ENCODE measurements at places on chromosomes 3 and 15.

- peak; percentile 51 for DNase-seq
Observed at GRCh38 chr15:63503739-63504246, 600 bp upstream of the USP3 start.

- no peak for DNase-seq
Observed at GRCh38 chr3:121252676-121253075, 293.1 kb downstream of the POLQ start.

DNA sequence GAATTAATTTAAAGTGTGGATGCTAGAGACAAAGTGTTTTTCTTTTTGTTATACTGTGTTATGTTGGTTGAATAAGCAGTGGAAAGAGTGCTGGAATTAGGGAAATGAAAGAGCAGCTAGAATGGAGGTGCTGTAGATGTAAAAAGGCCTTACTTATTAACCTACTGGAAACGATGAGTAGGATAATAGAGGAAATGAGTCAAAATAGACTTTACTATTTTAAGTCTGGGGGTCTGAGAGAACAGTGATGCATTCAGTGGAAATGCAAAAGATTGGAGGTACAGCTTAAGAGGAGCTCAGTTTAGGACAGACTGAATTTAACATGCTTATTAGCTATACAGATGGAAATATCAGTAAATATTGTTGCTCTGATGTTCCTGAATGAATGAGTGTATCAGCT, 674.0 kb downstream of the OTOL1 start:
- DNase-seq = no peak

GRCh38 chr3:106862067-106862466, 515.2 kb upstream of the CCDC54 start:
- DNase-seq = no peak

- DNase-seq = no peak
Observed at GRCh38 chr3:30181178-30181465, 425.3 kb upstream of the TGFBR2 start.

GRCh38 chr3:8593021-8593827, 51.4 kb downstream of the SSUH2 start:
- DNase-seq = no peak

GRCh38 chr15:38040615-38041014, 106.2 kb downstream of the TMCO5A start:
- no peak for DNase-seq
